ENCODE measurements at places on chromosomes 4 and X.

GRCh38 chr4:121737846-121738554 is 27.0 kb downstream of the SMIM43 start:
- DNase-seq = no peak

- DNase-seq = no peak
Measured at GRCh38 chr4:3766036-3766784, at the start of gene ADRA2C. ADRA2C (plus strand) TSS chr4:3766385; CDS start chr4:3766607, 222 bp downstream.

- no peak for DNase-seq
Measured at GRCh38 chrX:44489515-44489914, 53.1 kb downstream of the FUNDC1 start.

DNA sequence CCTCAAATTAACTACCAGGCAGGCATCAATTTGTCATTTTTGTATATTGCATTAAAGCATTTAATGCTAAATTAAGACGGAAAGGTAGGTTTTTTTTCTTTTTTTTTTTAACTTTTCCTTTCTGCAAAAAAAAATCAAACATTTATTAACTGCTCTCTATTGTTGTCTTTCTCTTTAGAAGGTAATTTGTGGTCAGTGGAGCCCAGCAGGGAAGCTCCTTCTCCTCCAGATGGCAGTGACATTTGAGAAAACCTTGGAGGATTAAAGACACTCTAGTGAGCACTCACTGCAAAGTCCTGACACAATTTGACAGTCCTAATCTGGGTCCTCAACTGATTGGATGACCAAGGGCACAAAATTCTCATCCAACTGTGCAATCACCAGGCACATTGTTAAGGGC is 102.4 kb downstream of the SLIT2 start:
- no peak for DNase-seq

DNA sequence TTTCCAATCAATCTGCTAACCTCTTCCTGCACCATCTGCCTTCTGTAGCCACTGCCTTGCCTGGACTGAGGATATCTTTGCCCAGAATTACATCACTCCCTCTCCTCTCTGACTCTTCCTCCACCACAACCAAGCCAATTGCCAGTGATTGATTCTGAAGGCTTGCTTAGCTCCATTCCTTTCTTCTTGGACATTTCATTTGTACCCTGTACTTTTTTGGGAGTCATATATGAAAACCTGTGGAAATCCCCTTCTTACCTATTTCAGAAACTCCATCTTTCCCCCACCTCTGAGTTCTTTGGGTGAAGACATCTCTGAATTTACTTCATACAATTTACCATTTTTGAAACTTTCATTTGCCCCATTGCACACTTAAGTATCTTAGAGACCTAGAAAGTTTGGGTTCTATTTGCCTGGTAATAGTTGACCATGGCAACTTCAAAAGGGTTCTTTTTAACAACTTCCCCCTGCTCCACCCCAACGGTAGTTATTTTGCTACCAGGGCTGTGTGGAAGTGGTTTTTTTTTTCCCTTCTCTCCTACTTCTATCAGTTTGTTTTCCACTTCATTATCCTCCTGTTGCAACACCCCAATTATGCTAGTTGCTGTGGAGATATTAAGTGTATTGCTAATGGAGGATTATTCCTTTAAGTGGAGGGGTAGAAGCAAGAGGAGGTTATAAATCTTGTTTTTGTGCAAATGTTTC is 14.3 kb downstream of the SGMS2 start:
- DNase-seq = no peak

GRCh38 chrX:40088803-40089540 is 8.8 kb downstream of the BCOR start:
- no peak for DNase-seq

- no peak for DNase-seq
Measured at GRCh38 chr4:148214529-148215166, 227.6 kb downstream of the NR3C2 start.
